Gastroesophageal sphincter (tissue), 4 donors: ENCODE measurements at places on chromosomes 13 and 19.

- no peak for ATAC-seq
Measured at GRCh38 chr13:99425485-99426341, 75.6 kb upstream of the TM9SF2 start.

DNA sequence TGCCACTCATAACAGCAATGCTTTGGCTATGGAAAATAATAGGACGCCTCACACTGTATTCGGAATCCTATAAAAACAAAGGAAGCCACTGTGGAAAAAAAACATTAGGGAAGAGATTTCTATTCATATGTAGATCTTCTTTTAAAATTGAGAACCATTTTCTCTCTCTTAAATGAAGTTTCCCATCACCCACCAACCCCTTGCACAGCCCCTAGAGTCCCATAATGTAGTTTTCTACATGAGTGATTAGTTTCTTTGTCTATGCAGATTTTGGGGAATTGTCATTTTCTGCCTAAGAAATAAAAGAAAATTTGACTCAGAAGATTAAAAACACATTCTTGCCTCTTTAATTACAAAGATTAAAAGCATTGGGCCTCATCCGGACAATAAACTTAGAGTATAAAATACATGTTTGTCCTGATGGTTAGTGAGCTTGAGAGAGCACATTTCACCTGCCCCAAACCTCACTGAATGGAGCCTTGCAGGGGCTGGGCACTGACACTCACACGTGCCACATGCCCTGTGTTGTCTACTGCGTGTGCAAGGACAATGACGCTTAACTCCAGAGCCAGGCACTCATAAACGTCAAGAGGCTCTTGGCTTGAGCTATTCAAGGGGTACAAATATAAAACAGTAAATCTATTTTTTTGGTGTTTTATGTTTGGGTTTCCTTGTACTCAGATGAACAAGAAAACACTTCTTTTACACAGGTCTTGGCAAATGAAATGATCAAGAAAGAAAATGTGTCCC is 40.0 kb upstream of the KL start:
- no peak for ATAC-seq

DNA sequence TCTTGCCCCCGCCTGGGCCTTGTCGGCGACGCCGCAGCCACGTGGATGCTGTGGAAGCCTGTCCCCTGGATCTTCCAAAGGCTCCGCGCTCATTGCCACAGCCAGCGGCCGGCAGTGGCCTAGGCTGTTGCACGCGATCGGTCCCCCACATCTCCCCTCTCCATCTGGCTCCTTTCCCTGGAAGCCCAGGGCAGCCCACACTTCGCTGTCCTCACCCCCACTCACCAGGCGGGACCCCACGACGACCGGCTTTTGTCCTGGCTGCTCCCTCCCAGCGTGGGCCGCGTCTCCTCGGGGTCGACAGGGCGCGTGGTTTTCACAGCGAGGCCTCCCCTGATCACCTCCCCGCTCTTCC is 605 bp upstream of the TEX30 start:
- ATAC-seq: peak; percentile 3

GRCh38 chr19:10091895-10092641 is 6.0 kb downstream of the SHFL start:
- ATAC-seq: no peak

DNA sequence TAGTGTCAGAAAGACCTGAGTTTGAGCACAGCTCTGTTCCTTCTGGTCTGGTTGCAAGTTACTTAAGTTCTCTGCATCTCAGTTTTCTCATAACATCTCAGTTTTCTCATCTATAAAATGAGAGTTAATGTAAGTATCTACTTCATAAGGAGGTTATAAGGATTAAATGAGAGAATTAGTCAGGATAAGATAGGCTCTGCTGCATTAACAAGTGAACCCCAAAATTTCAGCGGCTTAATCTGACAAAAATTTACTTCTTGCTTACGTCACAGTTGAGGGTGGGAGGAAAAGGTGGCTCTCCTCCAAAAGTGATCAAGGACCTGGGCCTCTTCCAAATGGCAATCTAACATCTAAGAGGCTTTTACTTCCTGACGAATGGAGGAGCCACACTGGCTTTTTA is 31.5 kb upstream of the LRCH1 start:
- no peak for ATAC-seq

DNA sequence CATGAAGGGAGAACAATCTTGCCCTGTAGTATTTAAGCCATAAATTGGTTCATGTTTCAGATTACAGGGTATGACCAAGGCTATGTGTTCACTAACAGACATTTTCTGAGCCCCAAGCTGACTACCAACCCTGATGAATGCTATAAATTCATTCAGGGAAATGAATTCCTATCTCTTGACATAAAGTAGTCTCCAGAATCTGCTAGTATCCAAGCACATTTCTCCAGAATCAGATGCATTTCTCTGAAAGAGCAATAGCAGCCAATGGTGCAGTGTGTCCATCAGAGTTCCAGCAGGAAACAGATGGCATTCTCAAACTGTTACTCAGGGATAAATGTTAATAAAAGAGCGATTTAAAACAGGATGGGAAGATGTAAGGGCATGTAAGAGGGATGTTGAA is 226.4 kb downstream of the COG6 start:
- no peak for ATAC-seq

GRCh38 chr19:50663482-50663790 is 14.2 kb downstream of the C19orf81 start:
- ATAC-seq: no peak

DNA sequence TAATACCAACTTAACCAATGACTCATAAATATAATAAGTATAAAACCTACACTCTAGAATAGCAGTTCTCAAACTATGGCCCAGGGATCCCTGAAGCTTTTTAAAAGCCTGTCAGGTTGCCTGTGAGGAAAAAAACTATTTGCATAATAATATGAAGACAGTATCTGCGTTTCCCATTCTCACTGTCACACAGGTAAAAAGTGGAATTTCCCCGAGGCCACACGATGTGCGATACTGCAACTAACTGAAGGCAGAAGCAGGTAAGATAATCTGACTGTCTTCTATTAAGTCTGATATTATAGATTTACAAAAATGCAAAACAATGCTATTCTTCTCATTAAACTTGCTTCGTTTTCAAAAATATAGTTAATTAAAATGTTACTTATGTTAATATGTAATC is 52.5 kb upstream of the EEF1AKMT1 start:
- no peak for ATAC-seq

DNA sequence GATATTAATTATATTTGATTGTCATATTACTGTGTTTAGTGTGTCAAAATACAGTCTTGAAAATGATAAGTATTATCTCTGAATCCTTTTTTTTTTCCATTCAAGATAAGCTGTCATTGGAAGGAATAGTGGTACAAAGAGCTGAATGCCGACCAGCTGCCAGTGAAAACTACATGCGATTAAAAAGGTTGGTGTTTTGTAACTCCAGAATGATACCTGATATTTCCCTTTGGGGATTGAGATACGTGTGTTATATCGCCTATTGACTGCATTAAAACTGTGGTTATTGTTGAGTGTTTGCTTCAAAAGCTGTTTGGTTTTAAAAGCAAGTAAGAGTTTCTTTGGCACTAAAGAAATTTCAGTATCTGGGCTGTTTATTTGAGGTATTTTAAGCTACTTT is 6.5 kb upstream of the KCTD4 start:
- no peak for ATAC-seq

DNA sequence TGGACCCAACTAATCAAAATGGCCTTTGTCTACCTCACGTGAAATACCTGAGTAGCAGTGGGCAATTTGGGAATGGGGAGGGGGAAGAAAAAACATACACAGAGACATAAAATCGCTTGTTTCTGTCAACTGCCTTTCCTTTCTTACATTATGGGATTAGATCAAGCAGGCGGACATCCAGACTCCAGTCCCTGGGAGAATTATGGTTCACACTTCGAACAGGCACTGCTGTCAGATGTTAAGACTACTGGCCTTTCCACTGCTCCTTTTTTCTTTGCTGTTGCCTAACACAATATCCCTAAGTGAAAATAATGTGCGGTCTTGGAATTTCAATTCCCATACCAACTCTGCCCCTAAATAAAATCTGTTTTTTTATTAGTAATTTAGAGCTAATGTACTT is 1719.7 kb upstream of the SLC10A2 start:
- no peak for ATAC-seq

- no peak for ATAC-seq
Measured at GRCh38 chr19:16201011-16201391, 3.3 kb downstream of the AP1M1 start.

DNA sequence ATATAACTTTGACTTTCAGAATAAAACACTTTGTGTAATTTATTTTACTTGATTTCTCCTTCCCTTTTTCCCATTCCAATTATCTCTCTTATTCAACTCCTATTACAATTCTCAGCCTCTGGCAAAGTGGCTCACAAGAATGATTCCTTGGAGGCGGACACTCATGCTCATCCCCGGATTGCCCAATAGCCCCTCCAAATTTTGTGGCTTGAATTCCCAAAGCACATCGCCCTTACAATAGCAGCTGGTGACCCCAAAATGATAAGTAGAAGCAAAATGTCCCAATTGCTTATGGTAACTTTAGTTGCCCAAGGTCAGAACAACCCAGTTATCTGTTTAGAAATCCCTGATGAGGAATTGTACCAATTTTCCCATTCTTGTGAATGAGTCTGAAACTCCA is 1523.5 kb upstream of the PRR20A start:
- ATAC-seq: no peak

DNA sequence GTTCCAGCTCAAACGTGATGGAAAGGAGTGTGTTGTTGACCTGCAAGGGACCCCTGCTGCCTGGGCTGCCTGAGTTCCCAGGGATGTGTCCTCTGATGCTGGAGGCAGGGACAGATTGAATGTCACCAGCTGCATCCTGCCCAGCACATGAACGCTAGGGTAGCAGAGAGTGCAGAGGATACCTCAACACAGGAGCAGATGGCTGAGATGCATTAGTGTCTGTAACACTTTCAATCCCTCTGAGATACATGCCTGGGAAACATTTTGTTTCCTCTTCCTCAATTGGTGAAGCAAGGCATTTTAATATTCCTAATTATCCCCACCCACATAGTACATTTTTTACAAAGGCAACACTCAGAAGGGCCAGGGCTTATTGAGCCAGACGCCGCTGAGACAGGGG is 106.4 kb upstream of the UBL3 start:
- no peak for ATAC-seq

- no peak for ATAC-seq
Measured at GRCh38 chr13:33908116-33908515, 90.2 kb downstream of the RFC3 start.

GRCh38 chr19:29155683-29156082 is 57.3 kb downstream of the UQCRFS1 start:
- ATAC-seq: no peak

DNA sequence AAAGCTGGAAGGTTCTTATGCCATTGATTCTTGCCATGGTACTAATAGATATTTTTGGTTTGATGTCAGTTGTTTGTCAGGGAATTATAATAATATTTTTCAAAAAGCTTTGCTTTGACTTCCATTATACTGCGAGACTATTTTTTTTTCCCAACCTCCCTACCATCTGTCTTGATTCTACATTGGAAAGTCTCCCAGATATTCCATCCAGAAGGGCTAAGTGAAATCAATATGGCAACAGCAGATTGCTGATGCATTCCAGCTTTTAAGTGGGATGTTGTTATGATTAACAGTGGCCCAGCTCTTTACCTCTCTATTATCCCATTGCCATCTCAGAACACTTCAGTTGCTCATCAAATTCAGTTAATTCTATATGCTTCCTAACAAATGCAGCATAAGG is 247.4 kb downstream of the OXGR1 start:
- no peak for ATAC-seq

GRCh38 chr19:30457484-30457883 is 85.3 kb downstream of the ZNF536 start:
- no peak for ATAC-seq

DNA sequence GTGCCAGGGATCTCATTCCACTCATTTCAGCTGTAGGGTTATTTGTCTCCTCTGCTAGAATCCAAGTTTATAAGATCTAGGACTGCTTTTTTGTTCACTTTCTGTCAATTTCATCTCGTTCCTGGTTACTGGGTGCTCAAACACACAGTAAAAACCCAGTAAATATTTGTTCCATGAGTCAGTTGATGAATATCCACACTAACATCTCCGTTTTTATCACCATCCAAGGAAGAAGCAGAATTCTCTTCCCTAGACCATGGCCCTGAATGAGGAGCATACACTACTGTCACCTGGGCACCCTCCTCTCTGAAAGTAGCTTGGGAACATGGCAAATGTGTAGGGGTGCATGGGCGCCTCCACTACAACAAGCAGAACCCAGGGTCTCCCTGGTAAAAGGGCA is 390.8 kb downstream of the FOXO1 start:
- ATAC-seq: no peak

GRCh38 chr19:51524666-51525264 is 6.7 kb downstream of the SIGLEC6 start:
- no peak for ATAC-seq

DNA sequence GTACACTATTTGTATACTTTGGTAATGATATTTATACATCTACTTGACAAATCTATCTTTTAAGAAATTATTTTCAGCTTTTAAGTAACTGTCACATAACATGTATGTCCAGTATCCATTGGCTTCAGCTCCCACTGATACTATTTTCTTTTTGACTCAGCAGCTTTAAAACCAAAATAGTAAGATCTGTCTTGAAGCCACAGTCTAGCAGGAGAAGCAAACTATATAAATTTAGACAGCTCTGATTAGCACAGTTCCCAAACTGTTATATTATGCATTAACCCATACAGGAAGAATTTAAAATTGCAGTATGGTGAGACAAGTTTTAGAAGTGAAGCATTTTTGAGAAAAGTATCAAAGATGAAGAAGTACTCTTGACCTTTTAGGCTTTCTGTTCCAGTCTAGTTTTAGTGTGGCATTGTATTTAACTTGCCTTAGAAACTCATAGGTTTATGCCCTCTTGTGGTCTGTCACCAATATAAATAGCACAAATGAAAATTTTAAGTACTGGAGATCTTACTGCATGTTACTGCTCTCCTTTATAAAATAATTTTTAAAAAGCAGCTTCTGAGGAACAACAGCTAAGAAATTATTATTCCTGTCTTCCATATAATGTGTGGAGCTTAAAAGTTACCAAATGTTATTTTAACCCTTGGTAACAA is 24.7 kb downstream of the URI1 start:
- no peak for ATAC-seq

DNA sequence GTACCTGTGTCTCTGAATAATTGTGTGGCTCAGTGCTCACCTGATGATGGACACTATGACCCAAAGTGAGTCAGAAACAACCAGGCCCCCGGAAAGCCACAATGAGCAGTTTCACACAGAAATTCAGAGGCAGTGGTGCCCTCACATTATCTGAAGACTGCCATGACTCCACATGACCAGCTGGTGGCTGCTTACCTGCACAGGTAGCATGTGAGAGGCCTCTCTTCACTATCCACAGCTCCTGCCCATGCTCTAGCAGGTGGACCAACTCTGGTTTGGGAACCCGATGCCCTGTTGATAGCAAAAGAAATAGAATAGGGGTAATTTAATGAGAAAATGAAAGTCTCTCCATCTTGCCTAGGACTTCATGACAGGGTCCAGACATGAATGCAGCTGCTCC is 7.2 kb downstream of the ZNF550 start:
- no peak for ATAC-seq

GRCh38 chr13:29676941-29677452 is 81.5 kb upstream of the SLC7A1 start:
- ATAC-seq: no peak

GRCh38 chr13:114111577-114111976 is 20.8 kb downstream of the RASA3 start:
- no peak for ATAC-seq
